ENCODE measurements at places on chromosomes 4 and X.

- no peak for DNase-seq
Measured at GRCh38 chr4:111266937-111267336, 644.1 kb upstream of the PITX2 start.

- DNase-seq = no peak
Measured at GRCh38 chr4:1261107-1261928, 12.4 kb upstream of the CTBP1 start.

- no peak for DNase-seq
Measured at GRCh38 chr4:133891011-133891410, 310.6 kb downstream of the PABPC4L start.

- DNase-seq = peak; percentile 80
Measured at GRCh38 chr4:170259631-170260153, 169.9 kb upstream of the AADAT start.

GRCh38 chr4:52799813-52800212 is 48.6 kb upstream of the ERVMER34-1 start:
- no peak for DNase-seq

DNA sequence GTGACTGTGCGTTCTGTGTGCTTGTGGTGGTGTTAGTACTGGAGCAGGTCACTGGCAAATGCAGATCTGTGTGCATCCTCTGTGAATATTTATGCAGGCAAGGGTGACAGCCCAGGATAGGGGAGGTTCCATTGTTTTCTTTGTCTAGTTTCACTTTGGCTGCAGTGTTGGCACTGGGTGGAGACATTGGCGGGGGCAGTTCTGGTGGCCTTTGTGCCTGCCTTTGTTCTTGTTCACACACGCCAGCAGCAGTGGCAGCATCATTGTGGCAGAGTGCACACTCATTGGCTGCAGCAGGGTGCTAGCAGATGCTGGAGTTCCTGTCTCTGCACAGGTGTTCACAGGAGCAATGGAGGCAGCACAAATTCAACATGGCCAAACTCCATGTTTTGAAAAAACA is 495.3 kb downstream of the UBE2NL start:
- DNase-seq = no peak

DNA sequence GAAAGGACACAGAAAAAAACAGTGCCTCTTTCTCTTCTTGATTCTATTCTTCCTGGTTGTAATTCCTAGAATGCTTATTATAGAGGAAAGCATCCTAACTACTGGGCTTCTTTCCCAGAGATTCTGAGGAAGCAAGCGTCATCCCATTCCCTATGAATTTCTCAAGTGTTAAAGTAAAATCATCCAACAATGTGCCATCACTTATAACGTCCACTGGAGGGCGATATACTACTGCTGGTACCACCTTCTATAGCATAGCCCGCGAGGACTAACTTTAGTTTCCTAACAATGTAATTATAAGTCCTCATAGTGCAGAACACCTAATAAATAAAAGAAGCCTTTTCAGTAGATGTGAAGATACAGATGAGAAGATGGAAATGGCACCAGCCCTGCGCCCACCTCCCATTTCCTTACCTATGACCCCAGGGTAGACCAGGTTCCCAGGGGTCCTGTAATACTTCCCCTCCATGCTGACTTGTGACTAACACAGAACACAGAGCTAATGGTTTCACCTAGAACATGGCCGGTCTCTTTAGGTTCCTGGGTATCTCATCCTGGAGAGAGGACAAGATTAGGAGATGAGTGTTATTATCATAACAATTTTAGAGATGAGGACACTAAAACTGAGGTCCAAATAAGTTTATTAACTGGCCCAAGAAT is 4.2 kb downstream of the CENPVL3 start:
- DNase-seq = peak; percentile 29

- DNase-seq = no peak
Measured at GRCh38 chr4:45855857-45856256, 268.0 kb downstream of the GABRG1 start.

DNA sequence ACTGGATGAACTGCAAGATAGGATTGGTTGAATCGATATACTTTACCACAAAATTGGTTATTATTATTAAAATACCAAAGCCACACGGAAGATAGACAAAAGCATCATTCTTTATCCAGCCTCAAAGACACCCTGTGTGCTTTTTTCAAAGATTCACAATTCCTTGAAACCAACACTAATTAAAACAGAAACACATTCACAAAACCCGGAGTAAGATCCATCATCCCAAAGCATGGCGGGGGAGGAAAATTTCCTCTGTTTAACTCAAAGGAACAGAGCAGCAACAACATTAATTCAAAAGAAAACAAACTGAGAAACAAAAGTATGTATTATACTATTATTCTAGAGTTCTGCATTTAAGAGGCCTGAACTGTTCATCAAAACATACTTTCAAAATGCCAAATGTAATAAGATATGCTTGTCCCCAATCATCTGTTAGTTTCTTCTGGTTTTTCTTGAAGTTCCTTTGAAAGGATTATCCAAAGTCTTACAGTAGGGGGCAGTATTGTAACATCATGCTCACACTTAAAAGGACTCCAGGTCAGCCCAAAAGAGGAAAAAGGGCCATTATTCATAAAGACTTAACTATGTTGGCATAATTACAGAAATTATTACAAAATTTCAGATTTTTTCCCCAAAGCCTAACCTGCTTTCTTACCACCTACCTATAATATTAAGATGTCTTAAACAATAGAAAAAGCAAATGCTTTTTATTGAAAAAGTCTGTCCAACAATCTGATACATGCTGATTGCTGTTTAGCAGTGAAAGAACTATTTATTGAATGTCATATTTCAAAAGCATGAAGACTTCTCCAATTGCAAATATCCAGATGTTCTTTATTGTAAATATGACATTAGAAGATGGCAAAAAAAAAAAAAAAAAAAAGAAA is 168.7 kb downstream of the SCFD2 start:
- peak; percentile 68 for DNase-seq

DNA sequence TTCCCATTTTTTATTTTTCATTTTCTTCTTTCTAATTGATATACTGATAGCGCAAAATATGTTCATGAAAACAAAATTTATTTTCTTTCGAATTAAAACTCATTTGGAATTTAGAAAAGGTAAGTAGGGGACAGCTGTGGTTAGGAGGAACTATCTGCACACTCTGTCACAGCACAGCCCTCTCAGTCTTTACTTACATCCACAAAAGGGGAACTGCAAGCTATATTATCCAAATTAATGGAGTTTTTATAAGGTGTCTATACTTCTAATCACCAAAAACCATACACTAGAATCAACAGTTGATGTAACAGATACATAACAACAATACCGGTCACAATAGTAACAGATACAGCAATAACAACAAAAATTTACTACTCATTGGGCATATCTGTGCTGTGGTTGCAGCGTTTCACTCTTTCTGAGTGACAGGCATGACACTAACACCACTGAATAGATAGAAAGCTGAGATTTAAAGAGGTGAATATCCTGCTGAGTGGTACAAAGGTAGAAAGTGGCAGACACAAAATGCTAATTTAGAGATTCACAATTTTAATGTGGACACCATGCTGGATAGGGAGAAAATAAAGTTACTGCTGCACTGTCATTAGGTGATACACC is 160.7 kb downstream of the PPP3CA start:
- DNase-seq = no peak

- DNase-seq = no peak
Measured at GRCh38 chrX:1480082-1480785, 27.5 kb upstream of the ASMTL start.
